ENCODE measurements at places on chromosomes 2 and 18. TPM values are rescaled to one million over a fixed set of nuclear protein-coding genes. Genes with fewer than 3 reads are reported as not detected.

- no peak for DNase-seq
These were observed 22.4 kb downstream of the CREG2 start for GRCh38 chr2:101364878-101365277.

DNA sequence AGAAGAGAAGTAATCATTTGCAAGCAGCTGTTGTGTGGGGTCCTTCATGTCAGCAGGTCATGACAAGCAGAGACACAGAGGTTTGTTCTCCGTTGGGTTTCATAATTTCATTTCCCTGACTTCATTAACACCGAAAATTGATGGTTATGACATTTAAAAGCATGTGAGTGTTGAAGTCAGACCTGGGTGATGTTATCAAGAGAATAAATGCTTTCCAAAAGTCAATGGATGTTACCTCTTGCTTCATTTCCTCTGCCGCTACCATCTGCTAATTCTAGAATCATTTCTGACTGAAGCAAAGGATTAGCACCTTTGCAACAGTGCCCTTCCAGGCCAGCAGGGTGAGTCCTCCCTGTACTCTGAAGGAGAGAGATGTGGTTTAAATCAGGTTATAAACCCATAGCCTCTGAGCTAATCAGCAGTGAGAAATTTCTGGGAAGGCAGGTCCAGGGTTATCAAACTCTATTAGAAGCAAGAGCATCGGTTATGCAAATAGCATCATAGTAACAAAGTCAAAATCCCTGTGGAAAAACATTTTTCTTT is 446.2 kb downstream of the PIK3C3 start:
- DNase-seq = no peak

Gene NYAP2
- not detected for total RNA-seq

Gene KIF5C
- total RNA-seq = 0.13 TPM

DNA sequence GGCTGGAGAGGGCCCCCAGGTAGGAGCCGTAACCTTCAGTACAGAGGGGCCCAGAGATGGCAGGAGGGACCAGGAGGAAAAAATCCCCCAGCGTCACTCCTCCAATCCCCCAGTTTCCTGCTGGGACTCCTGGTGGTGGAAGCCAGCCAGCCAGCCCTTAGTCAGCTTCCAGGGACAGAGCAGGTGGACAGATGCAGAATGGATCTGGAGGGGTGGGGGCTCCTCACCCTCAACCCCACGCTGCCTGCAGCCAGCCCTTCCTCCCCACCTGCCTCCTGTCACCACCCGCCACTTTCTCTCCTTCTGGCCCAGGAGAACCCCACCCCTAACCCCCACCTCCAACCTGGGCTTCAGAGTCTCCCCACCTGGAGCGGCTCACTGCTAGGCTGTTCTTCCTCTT is 21.1 kb downstream of the EMX1 start:
- DNase-seq = no peak

Gene DSEL
- 6.2 TPM for total RNA-seq

Gene PID1
- 55.1 TPM for total RNA-seq
